ENCODE measurements at places on chromosomes 6 and 20.
A peak's percentile ranks its signal among the peaks of the same experiment; 100 is the strongest.

- DNase-seq, result no peak
Observed at GRCh38 chr6:121460170-121460569, 24.7 kb downstream of the GJA1 start.

DNA sequence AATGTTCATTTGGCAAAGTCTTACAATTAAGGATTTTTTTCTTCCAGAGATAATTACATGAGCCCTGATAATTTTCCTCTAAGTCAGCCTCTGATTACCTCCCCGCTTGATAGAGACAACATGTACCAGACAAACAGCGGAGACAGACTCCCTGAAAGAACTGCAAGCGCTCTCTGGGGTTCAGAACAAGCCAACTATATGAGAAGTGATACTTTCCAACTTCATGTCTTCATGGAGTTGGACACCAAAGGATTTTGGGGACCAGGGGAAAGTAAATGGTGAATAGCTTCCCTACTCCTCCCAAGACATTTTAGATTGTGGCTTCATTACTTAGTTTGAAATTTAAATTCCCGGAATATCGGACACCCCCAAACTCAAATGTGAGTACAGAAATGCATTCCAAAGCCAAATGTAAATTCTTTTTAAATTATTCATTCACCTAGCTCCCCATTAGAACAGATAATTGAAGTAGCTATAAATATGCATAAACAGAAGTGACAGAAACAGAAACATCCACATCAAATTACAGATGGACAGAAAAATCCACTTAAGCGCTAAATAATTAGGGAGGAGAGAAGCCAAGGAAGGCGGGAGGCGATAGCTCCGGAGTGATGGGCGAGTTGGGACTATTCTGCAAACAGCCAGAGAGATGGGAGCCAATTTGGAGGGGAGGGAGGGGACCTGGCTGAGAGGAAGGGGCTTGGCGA lies 129.7 kb upstream of the AKAP12 start:
- no peak for DNase-seq

DNA sequence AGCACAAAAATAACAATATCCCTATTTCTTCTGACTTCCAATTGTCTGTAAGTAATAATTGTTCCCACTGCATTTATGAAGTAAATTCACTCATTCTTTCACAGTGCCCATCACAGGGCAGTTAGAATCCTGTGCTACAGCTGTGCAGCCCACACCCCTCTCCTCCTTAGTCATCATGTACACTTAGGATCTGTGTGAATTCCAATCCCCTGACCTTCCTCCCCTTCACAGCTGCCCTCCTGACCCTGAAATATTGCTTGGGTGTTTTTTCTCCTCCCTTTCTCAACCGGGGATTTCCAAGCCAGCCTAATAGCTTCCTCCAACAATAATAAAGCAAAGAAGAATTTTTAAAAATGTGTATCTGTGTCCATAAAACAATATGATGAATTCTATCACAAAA lies 91.5 kb upstream of the BEND6 start:
- peak; percentile 57 for DNase-seq

DNA sequence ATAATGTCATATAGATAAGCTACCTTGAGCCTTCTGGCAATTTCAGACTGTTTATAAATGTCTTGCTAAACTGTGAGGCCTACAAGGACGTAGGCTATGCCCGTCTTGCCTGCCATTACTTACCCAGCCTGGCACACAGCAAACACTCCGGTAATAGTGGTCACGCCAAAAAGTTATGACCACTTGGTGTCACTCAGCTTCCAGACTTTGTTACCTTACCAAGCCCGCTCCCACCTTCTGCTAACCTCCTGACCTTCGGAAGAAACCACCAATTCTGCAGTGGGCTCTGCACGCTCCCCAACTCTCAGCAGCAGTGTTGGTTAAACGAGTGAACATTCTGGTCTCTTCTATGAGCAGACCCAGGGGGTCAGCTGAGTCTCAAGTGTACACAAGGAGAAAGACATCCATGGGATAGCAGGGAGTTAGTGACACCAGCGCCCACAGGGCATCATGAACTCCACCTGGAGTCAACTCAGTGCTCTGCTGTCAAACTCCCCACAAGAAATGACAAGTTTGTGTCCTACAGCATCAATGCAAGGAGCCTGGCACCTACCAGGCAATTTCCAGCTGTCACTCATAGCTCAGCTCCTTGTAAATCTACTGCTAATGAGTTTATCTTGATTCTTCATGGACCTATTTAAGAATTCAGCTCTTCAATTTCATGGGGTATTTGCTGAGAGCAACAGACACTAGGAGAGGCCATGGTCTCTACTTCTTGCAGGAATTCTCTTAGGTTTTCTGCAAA lies 119.9 kb downstream of the TTLL2 start:
- DNase-seq, result no peak

GRCh38 chr6:109449064-109449794 lies 6.3 kb downstream of the MICAL1 start:
- no peak for DNase-seq

DNA sequence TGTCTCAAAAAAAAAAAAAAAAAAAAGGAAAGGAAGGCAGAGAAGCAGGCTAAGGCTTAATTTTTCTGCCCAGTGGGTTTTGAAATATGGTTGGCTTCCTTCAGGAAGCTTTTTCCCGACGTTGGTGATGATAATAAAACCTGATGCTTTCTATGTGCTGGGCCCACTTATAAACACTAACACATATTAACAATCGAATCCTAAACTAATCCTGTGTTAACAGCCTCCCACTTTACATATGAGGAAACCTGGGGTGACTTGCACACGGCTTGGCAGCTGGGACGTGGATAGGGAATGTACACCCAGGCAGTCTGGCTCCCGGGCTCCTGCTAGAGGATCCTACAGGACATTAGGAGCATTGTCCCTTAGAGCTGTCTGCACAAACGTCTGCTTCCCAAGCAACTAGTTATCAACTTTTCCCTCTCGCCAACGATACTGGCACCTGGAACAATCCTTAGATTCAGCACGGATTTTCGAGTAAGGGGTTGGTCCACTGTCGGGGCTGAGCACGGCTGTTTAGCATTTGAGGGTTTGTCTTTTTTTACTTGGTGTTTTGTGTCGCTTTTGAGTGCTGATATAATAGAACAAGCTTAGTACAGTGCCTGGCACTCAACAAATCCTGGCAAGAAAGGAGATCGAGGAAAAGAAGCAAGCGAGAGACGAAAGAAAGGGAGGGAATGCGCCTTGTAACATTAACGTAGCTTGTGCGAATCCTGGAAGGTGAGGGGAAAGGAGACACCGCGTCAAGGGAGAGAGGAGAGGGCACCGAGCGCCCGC lies 622 bp upstream of the KIZ start:
- peak; percentile 66 for DNase-seq

GRCh38 chr6:138242987-138243592 lies 24.8 kb upstream of the PBOV1 start:
- DNase-seq, result no peak

- DNase-seq, result no peak
Observed at GRCh38 chr6:167227984-167228383, 63.1 kb upstream of the UNC93A start.

DNA sequence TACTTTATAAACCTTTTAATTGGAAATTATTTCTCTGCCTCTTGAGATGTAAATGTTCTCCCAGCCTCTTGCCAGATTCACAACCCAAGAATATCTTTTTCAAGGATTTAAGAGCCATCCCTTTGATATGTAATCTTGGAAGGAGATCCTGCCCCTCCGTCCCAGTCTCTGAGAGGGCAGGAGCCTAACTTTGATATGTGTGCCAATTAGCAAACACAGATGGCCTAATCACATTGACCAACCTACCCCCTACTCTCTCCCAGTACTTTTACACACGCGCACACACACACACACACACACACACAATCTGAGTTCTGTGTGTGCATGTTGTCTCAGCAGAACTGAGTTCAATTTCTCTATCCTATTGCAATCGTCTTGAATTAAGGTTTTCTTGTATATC lies 623.8 kb downstream of the PHF3 start:
- no peak for DNase-seq

- peak; percentile 11 for DNase-seq
Observed at GRCh38 chr6:132161283-132161682, 210.1 kb upstream of the CCN2 start.

GRCh38 chr6:118281291-118281690 lies 266.8 kb upstream of the PLN start:
- DNase-seq, result no peak

DNA sequence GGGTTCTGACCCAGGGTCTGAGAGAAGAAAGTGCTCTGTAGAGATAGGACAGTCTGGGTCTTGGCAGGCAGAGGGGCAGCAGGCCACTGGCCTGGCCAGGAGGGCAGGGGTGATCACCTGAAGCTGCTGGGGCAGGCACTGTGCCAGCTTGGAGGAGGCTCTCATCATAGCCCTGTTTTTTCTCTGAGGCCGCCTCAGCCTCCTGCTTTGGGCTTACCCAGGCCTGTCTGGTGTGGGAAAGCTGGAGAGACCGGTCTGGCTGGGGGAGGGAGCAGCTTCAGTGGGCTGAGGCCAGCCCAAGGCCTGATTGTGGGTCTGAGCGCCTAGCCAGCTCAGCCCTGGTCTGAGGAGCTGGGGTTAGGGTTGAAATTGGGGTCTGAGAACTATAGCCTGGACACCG lies 3.9 kb downstream of the LPIN3 start:
- DNase-seq, result no peak

GRCh38 chr6:34656378-34657036 lies 40.1 kb downstream of the ILRUN start:
- DNase-seq, result peak; percentile 21

- DNase-seq, result no peak
Observed at GRCh38 chr6:26507658-26508057, 7.6 kb downstream of the BTN1A1 start.

DNA sequence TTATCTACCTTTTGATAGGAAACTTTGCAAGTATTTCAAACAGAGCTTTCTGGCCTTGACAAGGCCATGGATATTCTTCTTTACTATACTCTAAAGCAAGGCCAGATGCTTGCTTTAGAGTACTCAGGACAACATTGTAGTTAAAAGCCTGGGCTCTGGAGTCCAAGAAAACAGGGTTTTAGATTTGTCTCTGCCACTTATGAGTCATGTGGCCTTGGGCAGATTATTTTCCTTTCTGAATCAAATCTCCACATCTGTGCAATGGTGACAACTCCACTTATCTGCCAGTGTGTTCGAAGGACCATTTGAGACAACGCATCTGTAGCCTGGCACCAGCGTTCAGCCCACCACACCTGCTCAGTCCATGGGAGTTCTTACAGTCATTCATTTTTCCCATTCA lies 265.9 kb upstream of the RIN2 start:
- DNase-seq, result no peak

- peak; percentile 26 for DNase-seq
Observed at GRCh38 chr20:52379723-52380336, 188.3 kb upstream of the ZFP64 start.

DNA sequence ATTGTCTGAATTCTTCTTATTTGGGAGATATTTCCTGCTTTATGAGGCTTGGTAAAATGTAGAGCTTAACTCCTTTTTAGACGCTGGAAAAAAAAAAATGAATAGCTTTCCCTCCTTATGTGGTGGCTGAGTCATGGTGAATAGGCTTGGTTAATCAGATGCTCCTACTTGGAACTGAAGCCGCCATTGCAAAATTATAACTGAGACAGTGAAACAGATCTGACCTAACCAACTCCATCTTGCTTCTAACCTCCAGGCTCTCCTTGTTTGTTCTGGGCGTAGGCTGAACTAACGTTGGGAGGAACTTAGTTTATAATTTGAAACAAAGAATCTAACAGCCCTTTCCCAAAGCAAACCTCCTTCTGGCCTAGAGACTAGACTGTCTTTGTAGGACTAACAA lies 43.2 kb upstream of the PLCB4 start:
- no peak for DNase-seq

DNA sequence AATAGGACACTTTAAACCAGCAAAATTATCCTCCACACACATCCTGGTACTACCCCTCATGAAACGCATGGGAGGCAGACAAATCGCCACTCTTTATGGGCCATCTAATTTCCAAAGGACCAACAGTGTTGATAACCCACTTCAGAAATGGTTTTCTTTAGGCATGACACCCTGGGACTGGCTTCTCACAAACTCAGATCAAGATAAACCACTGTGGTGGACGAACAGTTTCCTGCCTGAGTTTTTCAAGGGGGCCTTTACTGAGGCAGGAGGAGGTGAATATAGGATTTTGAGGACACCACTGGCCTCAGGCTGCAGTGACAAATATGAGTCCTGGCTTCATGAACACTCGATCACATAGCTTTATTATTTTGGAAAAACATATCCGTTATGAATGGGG lies 26.0 kb downstream of the TRAM2 start:
- DNase-seq, result no peak
